ENCODE measurements at places on chromosomes 2 and 18.

GRCh38 chr2:130728007-130728454 lies 839 bp upstream of the GPR148 start:
- no peak for DNase-seq

- no peak for DNase-seq
Measured at GRCh38 chr2:45867800-45868199, 216.3 kb downstream of the PRKCE start.

DNA sequence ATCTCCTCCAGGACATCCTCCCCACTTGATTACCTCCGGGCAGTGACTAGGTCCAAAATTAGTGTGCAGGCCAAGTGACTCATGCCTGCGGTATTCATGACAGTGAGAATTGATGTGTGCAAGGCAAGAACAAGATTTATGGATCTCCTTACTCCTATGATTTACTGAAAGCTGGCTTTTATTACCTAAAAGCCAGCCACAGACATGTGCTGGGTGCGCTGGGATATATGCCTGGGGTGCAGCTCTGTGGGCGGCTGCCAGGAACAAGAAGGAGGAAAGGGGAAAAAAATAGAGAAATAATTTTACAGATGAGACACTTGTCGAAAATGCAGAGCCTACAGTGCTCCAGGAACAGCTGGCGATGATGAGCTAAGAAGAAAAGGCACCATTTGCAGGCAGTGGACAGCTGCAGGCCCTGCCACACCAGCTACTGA lies 359.3 kb downstream of the CMPK2 start:
- DNase-seq: no peak

GRCh38 chr2:216606551-216607276 lies 26.5 kb upstream of the IGFBP2 start:
- no peak for DNase-seq

GRCh38 chr2:64326578-64327050 lies 127.3 kb upstream of the LGALSL start:
- DNase-seq: no peak
